ENCODE measurements at places on chromosomes 5 and 9.

GRCh38 chr5:149747141-149747832, 17.2 kb downstream of the PPARGC1B start:
- peak; percentile 90 for DNase-seq

DNA sequence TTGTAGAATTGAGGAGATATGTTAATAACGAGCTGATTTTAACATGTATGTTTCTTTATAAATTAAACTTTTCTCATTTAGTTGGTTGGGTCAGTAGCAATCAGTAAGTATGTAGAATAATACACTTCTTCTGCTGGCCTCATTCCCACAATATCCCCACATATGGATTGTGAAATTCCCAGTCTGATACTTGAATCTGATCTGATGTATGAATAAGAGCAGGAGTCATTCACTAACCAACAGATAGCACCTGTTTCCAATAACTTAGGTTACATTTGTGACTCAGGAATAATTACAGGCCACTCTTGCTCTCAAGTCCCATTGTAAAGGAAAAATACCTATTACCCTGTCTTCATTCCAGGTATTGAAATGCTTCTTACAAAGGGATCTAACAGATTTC, 23.9 kb downstream of the SLC36A1 start:
- DNase-seq = no peak

DNA sequence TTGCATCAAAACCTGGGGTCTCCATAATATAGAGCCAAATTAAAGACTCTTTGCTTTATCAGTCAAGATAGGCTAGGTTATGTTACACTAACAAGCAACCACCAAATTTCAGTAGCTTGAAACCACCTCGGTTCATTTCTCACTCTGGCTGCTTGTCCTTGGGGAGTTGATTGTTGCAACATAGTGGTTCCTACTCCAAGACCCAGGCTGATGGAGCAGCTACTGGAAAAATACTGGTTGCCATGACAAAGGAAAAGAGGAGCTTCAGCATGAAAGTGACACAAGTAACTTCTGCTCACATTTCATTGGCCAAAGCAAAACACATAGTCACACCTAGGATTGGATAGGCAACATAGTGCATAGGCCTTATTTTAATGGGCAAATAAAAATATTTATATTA, 18.5 kb upstream of the RCL1 start:
- no peak for DNase-seq

- no peak for DNase-seq
These were observed 267.6 kb upstream of the TNC start for GRCh38 chr9:115385383-115386122.

- DNase-seq = no peak
These were observed 274.2 kb upstream of the TARS1 start for GRCh38 chr5:33166522-33166921.

DNA sequence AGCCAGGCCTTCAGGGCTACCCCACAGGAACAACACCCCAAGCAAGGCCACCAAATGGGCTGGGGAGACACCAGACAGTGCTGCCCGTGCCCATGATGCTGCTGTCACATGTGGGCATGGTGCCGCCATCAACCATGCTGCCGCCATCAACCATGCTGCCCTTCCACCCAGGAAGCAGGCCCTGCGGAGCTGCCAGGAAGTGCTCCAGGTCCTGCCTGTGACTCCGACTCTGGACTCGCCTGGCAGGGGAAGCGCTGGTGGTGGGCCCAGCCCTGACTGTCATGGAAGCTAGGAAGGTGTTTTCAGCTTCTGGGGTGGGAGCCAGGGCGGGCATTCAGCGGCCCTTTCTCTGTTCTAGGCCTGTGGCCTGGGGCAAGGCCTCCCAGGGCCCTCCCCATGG, 8.8 kb downstream of the AK8 start:
- DNase-seq = no peak

DNA sequence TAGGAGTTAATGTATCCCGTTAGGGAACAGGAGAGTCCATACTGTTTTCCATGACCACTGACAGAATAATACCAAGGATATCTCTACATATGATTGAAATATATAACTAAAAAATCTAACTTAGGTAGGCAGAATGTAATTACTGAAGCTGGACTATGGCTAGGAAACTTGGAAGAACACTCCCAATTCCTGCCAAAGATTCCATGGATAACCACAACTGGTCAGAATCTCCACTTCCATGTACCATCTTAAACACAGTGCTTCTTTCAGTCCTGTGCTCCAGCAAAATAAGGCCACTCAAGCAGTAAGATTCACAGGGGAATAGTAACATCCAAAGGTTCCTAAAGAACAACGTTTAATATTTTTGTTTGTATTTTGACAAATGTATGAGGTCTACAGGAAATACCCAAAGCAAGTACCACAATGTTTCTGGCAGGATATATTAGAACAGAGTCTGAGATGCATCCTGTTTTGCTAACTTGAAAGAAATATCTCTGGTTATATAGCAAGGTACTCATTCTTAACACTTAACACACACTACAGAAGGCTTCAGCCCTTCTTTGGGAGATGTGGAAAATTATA, 295.0 kb downstream of the ADAMTS6 start:
- no peak for DNase-seq

GRCh38 chr5:159033351-159033657, 66.4 kb downstream of the EBF1 start:
- no peak for DNase-seq

DNA sequence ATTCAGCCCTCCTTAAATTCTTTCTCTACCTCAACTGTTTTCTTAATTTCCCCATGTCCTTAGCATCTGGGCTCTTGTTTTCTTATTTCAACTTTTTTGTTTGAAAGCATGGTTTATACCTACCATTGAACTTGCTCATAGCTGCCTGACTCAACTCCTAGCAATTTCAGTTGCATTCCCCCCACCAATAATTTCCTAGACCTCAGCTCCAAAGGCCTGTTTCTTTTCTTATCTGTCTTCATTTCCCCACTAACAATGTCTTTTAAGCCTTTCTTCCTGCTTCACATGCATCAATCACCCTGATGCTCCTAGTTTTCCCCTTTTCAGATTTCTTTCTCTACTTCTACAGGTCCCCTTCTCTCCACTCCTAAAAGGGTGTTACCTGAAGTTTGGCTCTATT, 129.7 kb upstream of the PDE4D start:
- DNase-seq = no peak

DNA sequence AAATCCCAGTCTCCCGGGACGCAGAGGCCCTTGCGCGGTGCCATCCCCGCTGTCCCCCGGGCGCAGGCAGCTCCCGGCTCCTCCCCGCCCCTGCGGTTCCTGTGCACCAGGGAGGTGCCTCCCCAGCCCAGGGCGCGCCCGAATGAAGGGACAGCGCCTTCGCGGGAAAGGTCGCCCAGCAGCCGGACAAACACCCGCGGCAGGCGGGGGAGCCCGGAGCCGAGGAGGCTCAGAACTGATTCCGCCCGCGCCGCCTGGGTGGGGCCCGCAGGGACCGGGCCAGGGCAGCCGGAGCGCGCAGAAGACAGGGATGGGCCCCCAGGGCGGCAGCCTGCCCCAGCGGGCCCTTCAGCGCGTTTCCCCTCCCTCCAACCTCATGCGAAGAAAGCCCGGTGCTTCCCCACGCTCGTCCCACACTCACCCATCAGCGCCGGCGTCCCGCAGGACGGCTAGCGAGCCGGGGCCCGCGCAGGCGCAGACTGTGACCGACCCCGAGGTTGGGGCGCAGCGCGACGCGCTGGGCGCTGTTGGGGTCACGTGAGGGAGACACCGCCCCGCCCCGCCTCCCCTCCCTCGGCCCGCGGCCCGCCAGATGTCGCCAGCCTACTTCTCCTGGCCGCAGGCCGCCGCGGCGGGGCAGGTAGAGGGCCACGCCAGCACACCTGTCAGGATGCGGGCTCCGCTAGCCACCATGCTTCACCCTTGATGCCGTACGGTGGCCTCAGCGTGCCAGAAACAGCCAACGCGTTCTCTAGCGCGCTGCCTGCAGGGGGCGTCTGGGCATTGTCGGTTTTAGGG, at the start of gene SLC25A51:
Gene SLC25A51, minus strand, starts transcription at position 481 of the 798 bp plus-strand sequence. CDS start 15,577 bp downstream, outside the sequence.
- DNase-seq = peak; percentile 94

Measured in lower lobe of right lung (tissue), 2 donors.